ENCODE measurements at places on chromosomes 4 and X. TPM values are rescaled to one million over a fixed set of nuclear protein-coding genes. Genes with fewer than 3 reads are reported as not detected.

Gene ARHGAP6
- 8.5 TPM for total RNA-seq

- no peak for DNase-seq
Observed at GRCh38 chrX:129783291-129783713, 3.6 kb downstream of the SASH3 start.

DNA sequence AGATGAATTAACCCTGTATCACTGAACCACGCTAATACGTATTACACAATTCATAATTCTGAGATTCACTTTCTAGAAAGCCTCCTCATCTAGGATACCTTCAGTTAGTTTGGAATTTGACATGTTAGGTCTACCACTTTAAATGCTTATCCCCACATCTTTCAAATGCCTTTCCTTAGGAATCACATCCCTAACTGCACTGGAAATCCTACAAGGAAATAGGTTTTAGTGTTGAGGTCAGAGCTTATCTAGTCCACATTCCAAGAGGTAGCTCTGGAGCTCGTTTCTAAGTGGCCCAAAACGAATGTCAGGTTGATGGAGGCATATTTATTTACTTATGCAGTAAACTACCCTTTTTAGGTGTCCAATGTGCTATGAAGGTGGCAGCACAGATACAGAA, 18.0 kb downstream of the PDHA1 start:
- DNase-seq = no peak

GRCh38 chr4:101761405-101761804, 29.1 kb upstream of the BANK1 start:
- peak; percentile 10 for DNase-seq

DNA sequence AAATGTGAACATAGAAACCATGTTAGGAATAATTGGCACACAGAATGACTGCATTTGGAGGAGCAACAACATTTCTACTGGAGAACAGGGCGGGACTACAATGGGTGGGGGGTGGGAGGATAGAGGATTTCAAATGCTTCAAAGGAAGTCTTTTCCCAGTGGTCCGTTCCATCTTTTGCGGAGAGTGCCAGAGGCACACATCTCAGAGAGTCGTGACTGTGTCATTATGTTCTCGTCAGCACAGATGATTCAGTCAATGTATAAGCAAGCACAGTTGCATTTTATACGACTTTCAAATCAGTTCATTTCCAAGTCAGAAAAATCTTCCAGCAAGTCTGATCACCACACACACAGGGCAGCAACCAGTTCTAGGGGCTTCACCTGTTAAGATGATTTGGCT, 22.7 kb upstream of the GPR50 start:
- no peak for DNase-seq

GRCh38 chr4:17504081-17504480, 7.8 kb downstream of the QDPR start:
- no peak for DNase-seq

- DNase-seq = no peak
Observed at GRCh38 chr4:17280261-17281018, 231.4 kb downstream of the QDPR start.

DNA sequence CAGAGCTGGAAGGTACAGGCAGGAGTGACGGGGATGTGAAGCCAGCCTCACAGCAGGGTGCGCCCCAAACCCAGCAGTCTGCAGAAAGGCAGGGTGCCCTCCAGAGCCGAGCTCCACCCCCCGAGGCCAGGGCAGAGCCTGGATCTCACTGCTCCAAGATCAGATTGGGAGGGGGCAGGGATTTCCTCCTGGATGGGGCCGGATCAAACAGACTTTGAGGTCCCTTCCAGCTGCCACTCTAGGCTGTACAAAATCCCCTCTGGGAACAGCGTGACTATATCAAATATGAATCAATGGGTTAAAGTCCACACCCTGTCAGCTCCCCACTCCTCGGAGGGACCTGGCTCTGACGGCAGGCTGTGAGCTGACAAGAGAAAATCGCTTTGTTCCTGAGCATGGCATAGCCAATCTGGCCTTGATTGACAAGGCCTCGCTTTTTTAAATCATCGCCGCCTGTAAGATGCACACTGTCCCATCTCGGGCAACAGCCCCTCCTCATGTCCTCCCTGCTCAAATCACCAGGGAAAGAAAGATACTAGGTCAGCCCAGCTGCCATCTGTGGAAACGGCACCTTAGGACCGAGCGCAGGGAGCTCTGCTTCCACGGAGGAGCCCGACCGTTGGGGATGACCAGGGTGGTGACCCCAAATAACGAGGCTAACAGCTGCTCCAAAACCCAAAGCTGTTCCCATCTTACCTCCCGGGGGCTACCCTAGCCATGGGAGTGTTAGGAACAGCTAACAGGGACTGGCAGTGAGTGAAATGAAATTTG, 39.9 kb downstream of the PSAPL1 start:
- peak; percentile 44 for DNase-seq

Gene SPANXB1
- not detected for total RNA-seq

GRCh38 chr4:183722731-183723560, 63.9 kb downstream of the TRAPPC11 start:
- DNase-seq = peak; percentile 81

DNA sequence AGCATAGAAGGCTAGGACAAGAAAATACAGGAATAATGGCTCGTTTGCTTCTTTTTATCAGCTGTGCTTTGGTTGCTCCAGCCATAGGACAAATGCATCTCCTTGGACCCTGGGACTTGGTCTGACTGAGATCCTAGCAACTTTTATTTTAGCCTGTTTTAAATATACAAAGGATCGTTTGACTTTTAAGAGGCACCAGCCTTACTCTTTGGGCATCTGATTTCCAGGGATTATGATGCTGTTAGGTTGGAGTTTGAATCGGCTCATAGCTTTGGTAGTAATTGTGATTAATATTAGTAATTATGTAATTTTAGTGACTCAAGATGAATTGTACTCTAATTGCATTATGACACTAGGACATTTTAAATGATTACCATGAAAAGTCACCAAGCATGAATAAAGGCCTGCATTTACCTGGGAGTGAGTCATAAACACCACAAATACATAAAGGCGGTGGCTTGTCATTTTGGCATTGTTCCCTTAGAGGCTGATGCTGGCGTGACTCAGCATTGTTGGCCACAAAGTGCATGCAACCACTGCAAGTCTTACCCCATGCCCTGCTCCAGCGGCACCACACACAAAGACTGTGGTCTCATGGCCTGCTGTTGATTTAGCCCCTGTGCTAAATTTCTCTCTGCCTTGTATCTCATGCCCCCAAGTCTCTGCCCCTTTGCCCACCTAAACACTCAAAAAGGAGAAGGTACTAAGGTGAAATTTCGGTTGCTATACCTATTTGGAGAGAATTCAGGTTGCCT, 12.4 kb downstream of the GPAT3 start:
- DNase-seq = peak; percentile 92

DNA sequence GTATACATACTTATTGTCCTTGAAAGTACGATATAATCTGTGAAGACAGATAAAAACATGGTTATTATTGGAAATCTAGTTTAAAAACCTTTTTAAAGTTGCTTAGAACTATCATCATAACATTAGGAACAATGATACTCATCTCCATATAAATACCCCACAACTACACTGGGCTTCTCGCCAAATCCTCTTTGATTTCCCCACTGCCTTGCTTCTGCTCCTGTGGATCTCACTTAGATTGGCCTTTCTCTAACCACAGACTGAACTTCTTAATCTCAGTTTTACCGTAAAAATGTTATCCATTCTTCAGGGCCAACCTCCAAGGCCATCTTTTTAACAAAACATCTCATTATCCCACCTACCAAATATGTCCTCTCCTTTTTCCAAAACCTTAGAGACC, 77.6 kb downstream of the PRKG2 start:
- no peak for DNase-seq
